Activated naive CD8-positive, alpha-beta T cell treated with anti-CD3 and anti-CD28 coated beads, Interleukin-2, amount 50 U/mL, for 16 hours (primary cell): ENCODE measurements at places on chromosomes 6 and 20.

DNA sequence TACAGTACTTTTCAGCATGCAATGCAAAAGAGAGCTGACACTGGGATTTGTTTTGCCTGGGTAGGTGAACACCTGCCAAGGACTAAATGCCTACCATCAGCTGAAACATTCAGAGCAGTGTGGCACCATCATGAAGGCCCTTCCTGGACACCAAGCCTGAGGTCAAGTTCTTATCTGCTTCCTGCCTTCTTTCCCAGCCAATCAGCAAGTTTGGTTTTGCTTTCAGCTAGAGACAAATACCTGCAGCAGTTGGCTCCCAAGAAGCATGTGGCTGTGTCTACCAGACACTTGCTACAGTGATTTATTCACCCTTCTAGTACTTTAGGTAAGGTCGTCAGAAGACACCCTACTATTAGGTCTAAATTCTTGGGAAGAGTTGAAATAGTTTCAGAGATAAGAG, 112.8 kb downstream of the TBX18 start:
- no peak for DNase-seq

GRCh38 chr6:27812078-27812804, 100.0 kb downstream of the OR2B2 start:
- no peak for DNase-seq

- DNase-seq = no peak
These were observed 63.1 kb downstream of the COL12A1 start for GRCh38 chr6:75142721-75143120.

DNA sequence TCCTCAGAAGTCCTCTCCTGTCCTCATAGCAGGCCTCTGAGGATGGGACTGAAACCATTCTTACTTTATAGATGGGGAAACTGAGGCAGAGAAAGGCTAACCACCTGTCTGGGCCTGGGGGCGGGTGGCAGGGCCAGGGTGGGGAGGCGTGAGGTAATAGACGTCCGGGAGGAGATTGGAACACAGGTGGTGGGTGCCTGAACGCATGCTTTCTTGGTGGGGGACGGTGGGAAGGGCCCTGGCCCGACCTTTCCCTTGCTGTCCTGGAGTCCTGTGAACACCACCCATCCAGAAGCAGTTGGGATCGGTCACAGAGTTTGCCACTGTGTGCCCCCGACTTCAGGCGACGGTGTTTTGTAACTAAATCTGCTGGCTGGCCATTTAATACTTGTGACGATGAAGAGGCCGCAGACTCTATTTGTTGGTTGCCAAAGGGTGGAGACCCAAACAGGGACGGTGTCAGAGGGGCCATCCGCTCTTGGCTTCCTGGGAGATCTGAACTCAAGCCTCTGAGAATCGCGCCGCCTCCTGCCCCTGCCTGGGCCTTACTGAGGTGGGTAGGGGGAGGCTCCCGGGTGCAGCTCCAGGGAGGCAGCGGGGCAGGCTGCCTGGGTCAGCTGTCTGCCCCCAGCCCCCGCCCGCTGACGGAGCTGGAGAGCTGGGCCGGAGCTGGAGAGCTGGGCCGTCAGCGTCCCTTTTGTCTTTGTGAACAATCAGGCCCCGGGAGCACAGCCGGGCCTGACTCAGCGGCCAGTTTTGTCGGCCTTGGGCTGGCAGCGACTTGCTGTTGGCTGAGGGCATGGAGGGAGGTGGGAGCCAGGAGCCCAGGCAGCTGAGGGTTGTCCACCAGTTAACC, 4.1 kb downstream of the RBM38 start:
- DNase-seq = no peak

DNA sequence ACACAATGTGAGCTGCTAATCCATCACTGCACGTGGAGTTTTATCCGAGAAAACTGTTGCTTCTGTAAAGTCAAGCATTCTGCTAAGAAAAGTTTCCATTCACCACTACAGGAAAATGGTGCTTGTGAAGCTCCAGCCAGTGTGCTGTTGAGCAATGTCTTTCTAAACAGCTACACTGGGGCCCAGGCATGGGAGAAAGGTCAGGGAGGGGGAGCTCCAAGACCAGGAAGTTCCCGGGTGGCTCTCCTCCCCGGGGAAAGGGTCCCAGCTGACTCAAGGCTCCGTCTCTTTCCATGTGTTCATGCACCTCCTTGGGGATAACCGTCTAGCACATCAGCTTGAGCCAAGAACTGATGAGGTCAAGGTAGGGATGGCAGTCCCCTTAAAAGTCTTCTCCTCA, 20.5 kb downstream of the RPP40 start:
- no peak for DNase-seq

GRCh38 chr6:99940582-99940981, 53.4 kb downstream of the MCHR2 start:
- DNase-seq = no peak

DNA sequence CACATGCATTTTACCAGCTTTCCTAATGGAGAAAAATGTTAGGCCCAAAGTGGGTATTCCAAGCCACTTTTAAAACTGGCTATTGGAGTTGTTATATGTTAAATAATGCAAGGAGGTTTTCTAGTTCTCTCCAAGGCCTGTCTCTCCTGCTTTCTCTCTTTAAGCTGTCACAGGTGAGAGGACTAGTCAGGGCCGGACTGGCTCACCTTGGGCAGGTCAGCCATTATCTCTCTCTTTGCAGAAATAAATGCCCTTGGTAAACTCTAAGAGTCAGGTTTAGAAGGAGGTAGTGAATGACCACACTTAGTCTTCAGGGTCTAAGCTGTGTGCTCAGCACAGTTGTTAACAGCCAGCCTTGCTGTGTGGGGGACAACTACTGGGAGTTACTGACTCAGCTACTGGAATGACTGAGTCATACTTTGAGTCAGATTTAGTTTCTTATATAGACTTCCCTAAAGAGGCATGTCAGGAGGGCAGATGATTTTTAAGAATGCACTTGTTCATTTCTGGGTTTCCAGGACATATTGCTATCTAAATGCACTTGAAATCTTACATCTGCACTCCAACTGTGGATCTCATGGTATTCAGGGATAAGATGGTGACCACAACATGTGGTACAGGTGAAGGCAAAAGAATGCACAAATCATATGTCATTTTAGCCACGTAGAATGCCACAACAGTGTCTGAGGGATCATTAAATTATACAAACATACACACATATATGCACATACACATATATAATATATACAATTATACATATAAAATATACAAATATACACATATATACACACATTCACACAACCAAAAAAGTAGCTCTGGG, 719.4 kb downstream of the EPM2A start:
- DNase-seq = no peak

- DNase-seq = no peak
These were observed 11.0 kb downstream of the SRC start for GRCh38 chr20:37356961-37357371.

- no peak for DNase-seq
These were observed 63.6 kb upstream of the CD93 start for GRCh38 chr20:23149623-23150279.
